ENCODE measurements at places on chromosomes 2 and 18.
A peak's percentile ranks its signal among the peaks of the same experiment; 100 is the strongest.

DNA sequence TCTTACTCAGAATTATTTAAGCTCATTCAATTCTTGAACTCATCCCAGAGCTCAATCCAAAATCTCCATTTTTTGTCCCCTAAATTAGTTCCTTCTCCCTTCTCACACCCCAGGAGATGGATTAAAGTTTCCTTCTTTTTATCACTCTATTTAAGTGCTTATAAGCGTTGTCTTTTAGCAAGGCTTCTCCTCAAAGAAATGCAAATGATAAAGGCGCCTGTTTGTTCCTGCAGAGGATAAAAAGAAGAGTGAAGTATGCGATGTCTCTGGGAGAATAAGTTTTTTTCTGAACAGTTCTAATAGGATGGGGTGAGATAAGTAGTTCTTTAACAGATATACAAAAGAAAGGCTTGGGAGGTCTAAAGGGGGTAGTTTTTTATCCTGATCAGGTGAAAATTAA lies 303.3 kb downstream of the CNTNAP5 start:
- DNase-seq: no peak

- DNase-seq: no peak
Observed at GRCh38 chr2:61463769-61464475, 7.0 kb downstream of the USP34 start.

DNA sequence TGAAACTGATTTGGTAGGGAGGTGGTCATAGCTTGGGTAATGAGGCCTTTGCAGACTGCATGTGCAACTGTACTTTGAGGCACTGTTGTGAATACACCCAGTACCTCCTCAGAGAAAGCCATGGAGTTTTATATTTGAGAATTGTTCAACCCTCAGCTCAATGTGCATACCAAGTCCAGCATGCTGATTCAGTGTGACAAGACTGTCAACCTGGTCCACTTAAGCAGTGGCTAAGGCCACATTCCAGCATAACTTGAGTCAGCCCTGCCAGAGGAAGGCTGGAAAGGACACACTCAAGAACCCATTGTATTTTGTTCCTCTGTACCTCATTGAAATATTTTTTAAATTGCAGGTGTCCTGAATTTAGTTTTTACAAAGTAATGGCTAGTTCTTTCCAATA lies 121.8 kb upstream of the HNMT start:
- DNase-seq: no peak

GRCh38 chr18:48831802-48832201 lies 119.0 kb downstream of the SMAD7 start:
- DNase-seq: peak; percentile 14

- DNase-seq: no peak
Observed at GRCh38 chr18:41378598-41378997, 576.4 kb upstream of the PIK3C3 start.

GRCh38 chr2:208627110-208627884 lies 220.7 kb downstream of the PTH2R start:
- DNase-seq: no peak

DNA sequence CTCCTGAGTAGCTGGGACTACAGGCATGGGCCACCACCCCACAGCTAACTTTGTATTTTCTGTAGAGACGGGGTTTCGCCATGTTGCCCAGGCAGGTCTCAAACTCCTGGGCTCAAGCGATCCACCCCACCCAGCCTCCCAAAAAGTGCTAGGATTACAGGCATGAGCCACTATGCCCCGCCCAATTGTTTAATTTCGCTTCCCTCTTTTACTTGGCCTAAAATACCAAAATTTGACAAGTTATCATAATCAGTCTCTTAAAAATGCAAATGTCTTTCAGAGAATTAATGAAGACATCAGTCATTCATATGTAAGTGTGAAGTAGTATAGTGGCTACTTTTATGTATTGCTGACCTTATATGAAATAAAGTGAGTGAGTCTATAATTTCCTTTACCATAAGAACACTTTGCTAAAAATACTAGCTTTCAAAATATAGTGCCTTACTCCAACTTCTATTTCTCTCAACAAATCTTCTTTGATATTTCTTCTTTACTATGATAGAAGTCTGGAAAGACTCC lies 9.8 kb downstream of the FBXO11 start:
- DNase-seq: no peak

GRCh38 chr18:24762511-24762910 lies 302.1 kb downstream of the HRH4 start:
- DNase-seq: no peak

DNA sequence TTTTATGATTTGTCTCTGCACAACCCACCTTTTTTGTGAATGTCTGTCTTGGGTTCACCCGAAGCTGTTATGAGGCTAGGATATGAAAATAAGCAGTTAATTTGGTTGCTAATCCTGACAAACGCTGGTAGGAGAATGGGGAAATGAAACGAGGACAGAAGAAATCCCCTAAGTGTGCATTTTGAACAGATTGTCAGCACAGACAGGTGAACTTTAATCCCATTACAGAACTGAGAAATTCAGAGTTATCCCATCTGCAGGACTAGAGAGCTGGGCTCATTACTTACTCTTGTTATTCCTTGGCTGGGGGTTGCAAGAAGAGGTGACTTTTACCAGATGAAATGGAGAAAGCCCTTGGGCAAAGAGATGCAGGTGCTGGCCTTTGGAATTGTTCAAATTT lies 123.3 kb upstream of the NYAP2 start:
- DNase-seq: no peak

- no peak for DNase-seq
Observed at GRCh38 chr2:122101319-122101718, 345.9 kb downstream of the TSN start.

DNA sequence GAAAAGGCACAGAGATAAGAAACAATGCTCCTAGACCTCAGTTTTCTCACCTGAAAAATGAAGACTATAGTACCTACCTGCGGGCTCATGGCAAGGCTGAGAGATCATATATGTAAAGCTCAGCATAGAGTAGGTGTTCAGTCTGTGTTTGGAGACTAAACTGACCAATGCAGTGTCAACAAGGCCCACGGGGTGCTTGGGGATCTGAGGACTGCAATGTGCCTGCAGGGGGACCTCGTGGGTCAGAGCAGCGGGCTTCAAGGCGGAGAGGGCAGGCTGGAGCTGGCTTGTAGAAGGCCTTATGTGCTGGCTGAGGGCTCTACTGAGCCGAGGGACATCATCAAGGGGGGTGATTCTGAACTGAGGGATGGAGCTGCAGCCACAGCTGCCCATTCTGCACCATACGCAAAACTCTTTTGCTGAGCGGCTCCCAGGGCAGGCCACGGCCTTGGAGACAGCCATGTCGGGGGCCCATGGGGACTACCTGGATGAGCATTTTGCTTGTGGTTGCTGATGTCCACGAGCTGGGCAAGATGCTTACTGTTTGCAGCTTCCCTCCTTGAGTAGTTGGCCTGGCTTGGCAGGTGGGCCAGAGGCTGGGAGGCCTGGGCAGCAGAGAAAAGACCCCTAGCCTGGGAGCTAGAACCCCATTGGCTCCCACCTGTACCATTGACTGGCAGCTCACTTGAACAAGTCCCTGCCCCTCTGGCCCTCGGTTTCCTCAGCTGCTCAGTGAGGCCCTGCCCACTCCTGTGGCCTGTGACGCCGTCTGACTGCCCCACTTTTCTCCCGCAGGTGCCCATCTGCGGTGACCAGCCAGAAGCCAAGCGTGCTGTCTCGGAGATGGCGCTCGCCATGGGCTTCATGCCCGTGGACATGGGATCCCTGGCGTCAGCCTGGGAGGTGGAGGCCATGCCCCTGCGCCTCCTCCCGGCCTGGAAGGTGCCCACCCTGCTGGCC lies 23.5 kb downstream of the STEAP3 start:
- peak; percentile 74 for DNase-seq

- no peak for DNase-seq
Observed at GRCh38 chr2:109497463-109497862, 116.3 kb downstream of the SEPTIN10 start.

GRCh38 chr18:75129717-75130477 lies 79.0 kb downstream of the PTGR3 start:
- DNase-seq: peak; percentile 72

All from cardiac septum (tissue), 1 donor.